ENCODE measurements at places on chromosomes 2 and 18.

DNA sequence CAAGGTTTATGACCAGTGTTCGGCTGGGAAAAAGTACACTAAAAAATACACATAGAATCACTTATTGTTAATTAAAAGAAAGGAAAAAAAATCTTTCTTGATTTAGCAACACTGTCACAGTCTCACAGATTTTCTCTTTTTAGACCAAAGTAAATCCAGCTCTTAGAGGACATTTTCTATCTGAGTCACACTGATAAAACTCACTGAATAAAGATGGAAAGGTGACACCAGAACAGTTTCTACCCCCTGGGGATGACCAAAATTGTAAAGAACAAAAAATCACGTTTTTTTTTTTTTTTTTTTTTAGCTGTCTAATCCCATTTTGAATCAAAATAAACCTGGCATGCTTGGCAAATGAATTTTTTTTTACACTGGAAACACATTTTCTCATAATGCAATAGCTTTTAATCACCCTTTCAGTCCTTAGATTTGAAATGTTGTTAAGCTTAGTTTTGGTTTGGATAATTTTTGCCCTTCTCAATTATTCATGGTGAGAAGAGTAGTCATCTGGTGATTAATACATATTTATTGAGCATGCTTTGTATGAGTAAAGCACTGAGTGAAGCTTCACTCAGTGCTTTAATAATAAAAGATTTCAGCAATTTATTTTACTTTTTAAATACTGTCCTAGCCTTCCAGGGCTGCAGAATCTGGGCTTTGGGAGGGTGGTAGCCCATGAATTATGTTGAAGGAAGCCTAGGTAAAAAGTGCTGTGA, 886.3 kb downstream of the SLC4A3 start:
- DNase-seq = no peak

GRCh38 chr2:96798733-96799622, 17.1 kb upstream of the CNNM3 start:
- DNase-seq = no peak

- DNase-seq = no peak
These were observed 80.8 kb upstream of the NFATC1 start for GRCh38 chr18:79314838-79315388.

DNA sequence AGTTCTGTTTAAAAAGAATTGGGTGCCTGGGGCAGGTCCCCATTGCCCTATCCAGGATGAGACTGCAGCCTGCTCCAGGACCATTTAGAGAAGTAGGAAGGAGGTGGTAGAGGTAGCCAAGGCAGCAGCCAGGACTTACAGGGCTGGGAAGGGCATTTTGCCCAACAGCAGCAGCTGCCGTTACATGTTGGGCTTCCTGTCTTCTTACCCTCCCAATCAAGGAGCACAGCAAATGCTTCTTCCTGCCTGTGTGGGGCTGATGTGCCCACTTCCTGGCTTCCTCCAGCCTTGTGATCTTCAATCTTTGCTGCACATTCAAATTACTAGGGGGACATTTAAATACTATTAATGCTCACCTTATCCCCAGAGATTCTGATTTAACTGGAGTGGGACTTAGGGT, 112.0 kb downstream of the QPCT start:
- DNase-seq = no peak

DNA sequence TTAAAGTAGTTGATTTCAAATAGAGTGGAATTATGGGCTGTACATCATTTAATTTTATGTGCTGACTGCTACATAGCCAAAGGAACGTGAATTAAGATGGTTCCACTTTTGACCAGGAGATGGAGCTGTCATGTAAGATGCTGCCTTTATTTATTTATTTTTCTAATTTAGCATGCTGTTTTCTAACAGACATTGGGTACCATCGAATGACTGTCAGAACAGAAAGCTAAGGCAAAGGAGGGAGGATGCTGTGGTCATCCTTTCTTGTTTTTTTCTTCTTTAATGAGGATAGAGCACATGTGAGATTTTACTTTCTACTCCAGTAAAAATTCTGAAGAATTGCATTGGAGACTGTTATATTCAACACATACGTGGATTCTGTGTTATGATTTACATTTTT, at the start of gene SCN2A:
TSS of gene SCN2A (plus strand) at position 185 of the 400 bp plus-strand sequence. CDS start 56,410 bp downstream, outside the sequence.
- DNase-seq = no peak

- DNase-seq = no peak
These were observed 198.4 kb downstream of the BABAM2 start for GRCh38 chr2:28088970-28089369.

- no peak for DNase-seq
These were observed 121.3 kb downstream of the FMNL2 start for GRCh38 chr2:152456262-152456661.

DNA sequence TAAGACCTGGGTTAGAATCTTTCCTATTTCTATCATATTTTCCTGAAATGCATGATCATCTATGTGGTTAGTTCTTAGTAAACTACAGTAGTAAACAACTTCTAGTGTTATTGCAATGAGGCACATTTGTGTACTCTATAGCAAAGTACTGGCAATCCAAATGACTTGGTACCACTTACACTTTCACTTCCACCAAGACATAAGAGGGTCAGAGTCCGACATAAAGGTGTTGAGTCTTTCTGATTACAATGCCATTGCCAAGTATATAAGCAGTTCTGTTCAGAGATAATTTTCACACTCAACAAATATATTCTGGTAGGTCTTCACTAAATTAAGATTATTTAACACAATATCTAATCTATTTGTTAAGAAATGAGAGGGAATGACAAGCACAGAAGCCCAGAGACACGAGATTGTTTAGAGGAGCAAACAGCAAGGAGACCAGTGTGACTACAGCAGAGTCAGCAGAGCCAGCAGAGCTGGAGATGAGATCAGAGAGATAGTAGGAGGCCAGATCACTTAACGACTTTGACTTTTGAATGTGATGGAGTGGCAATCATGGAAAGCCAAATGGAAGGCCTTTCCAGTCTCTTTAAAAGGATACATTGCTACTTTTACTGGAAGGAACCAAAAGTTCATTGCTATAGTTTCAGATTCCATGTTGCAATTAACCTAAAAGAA, 27.5 kb downstream of the SOS1 start:
- no peak for DNase-seq

DNA sequence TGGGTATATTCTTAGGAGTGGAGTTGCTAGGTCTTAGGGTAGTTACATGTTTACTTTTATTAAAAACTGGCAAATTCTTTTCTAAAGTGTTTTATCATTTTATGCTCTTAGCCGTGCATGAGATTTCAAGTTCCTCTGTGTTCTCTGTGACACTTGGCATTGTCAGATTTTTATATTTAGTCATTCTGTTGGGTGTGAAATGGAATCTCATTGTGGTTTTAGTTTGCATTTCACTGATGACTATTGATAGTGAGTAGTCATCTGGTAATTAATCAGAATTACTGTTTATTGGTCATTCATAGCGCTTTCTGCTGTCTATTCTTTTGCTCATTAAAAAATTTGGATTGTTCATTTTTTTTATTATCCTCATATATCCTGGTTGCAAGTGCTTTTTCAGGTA, 34.1 kb downstream of the RAB3GAP1 start:
- DNase-seq = no peak

GRCh38 chr18:2903006-2903405, 56.2 kb downstream of the EMILIN2 start:
- DNase-seq = no peak

DNA sequence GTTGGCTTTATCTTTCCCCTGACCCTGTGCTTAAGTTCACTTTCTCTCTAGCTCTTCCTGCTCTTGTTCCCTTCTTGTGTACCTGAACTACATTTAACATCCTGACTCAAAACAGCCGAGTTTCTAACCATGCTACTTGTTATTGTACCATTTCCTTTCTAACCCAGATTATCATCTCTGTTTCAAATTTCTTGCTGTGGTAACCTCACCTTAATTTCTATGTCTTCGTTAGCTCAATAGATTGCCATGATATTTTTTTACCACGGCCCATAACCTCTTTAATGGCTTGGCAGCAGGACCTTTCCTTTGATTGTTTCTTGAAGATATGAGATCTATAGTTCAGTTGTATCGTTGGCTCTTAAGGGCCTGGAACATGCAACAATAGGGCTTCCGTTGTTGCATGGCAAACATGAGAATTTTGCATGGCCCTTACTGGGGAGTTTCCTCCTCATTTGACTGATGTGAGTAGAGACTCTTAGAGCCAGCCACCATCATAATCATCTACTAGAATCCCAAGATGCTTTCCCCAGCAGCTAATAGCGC, 11.1 kb downstream of the CFAP36 start:
- no peak for DNase-seq

DNA sequence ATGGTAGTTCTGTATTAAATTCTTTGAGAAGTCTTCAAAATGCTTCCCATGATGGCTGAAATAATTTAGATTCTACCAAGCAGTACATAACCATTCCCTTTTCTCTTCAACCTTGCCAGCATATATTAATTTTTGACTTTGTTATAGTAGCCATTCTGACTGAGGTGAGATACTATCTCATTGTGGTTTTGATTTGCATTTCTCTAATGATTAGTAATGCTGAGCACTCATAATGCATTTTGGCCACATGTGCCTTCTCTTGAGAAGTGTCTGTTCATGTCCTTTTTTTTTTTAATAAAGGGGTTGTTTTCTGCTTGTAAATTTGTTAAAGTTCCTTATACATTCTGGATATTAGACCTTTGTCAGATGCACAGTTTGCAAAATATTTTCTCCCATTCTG, 173.9 kb downstream of the CALCRL start:
- DNase-seq = no peak

- DNase-seq = no peak
These were observed 237.0 kb downstream of the ZNF407 start for GRCh38 chr18:74834424-74835309.

All from activated T-cell treated with anti-CD3 and anti-CD28 coated beads for 4 hours (primary cell).